ENCODE measurements at places on chromosomes 7 and 10. TPM values are rescaled to one million over a fixed set of nuclear protein-coding genes. Genes with fewer than 3 reads are reported as not detected.

Gene FBXL13
- total RNA-seq = 2.0 TPM

Gene RBP3
- total RNA-seq = not detected

Gene CRHR2
- total RNA-seq = not detected

Gene NT5C2
- 71.2 TPM for total RNA-seq

Gene CALHM3
- not detected for total RNA-seq

Gene SCART1
- total RNA-seq = 2.5 TPM
